SK-N-DZ (cell line): ENCODE measurements at places on chromosomes 12 and 14.
A peak's percentile ranks its signal among the peaks of the same experiment; 100 is the strongest.

DNA sequence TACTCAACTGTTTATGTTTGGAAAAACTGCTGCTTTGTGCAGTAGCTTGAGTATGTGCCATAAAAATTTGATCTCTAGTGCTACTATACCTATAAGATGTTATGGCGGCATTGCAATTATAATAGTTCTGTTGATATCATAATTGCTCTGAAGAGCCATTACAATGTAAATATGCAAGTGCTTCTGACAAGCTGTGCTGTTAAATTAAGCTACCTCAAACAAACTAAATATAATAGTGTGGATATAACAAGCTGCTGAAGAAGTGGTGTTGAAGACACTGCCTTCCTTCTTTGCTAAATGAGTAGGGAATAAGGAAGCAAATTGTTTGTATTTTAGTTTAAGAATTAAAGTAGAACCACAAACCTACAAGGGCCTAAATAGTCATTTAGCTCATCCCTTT is 301.0 kb upstream of the MIS18BP1 start:
- no peak for DNase-seq

GRCh38 chr12:47277972-47278448 is 198.3 kb upstream of the AMIGO2 start:
- DNase-seq, result no peak

DNA sequence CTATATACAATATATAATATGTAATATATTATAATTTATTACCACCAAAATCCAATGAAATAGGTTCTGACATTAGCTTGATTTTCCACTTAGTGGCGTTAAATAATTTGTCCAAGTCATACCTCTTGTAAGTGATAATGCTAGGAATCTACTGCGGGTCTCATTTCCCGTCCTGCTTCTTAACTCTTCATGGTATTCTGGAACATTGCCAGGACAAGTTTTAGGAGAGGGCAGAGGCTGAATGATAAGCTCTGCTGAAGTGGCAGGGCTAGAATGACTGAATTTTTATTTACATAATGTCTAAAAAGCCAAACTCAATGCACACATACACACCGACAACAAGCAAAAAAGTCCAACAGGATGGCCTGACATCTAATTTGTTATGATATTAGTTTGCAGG is 70.4 kb upstream of the PTPRQ start:
- DNase-seq, result no peak

DNA sequence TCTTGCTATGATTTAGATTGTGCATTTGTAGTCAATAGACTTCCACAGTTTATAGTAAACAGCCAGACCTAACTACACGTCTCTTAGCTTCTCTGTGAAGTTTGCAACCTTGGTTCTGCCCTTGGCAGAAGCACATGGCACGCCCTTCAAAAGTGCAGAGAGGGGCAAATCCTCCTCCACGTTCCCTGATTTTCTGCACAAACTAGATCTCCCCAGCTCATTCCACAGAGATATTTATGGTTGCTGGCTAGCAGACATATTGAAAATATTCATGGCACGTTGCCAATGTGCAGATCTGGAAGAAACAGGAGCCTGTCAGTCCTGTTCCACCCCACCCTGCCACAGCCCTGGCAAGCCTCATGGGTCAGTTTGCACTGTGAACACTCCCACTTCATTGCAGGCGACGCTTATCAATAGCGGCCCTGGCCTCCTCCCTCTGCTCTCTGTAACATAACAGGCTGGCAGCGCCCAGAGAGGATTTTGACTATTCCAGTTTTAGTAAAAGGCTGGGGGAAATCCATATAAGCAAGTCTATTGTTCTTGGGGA is 6.5 kb upstream of the LGALS3 start:
- no peak for DNase-seq

GRCh38 chr12:7047306-7047705 is 13.2 kb upstream of the C1S start:
- DNase-seq, result no peak

GRCh38 chr14:69715725-69716477 is 51.0 kb upstream of the SRSF5 start:
- DNase-seq, result peak; percentile 30

GRCh38 chr12:104975587-104976343 is 10.4 kb upstream of the NOPCHAP1 start:
- no peak for DNase-seq

GRCh38 chr14:68583548-68584280 is 209.2 kb downstream of the ZFP36L1 start:
- no peak for DNase-seq

- no peak for DNase-seq
Measured at GRCh38 chr12:56723889-56724700, 1.0 kb downstream of the NACA start.

GRCh38 chr12:29883941-29884554 is 100.3 kb upstream of the TMTC1 start:
- DNase-seq, result no peak

- DNase-seq, result no peak
Measured at GRCh38 chr12:45915405-45915804, 75.0 kb downstream of the SCAF11 start.

DNA sequence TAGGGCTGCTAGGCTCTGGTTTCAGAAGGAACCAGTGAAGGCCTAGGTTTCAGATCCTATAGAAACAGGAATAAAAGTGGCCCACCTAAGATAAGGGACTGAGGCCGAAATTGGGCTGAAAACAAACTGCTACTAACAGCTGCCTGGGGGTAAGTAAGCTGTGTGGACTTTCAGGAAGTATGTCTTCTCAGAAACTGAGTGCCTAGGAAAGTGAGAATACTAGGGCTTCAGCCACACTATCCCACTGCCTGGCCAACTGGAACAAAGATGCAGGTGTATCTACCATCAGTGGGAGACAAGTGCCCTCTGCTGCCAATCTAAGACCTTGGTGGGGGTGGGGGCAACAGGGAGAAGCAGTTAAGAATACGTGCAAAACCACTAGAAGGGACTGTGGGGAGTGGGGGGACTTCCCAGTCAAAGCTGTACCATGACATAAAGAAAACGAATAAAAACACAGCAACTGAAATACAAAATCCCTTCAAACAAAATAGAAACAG is 82.5 kb downstream of the MED13L start:
- DNase-seq, result no peak

GRCh38 chr14:22026527-22026926 is 352.9 kb upstream of the OR4E1 start:
- DNase-seq, result no peak
